Epithelial cell of proximal tubule (primary cell): ENCODE measurements at places on chromosomes 3 and 15.

- DNase-seq: peak; percentile 7
These were observed 171.8 kb upstream of the CDIN1 start for GRCh38 chr15:36407647-36408046.

- DNase-seq: no peak
These were observed 32.4 kb upstream of the MTMR10 start for GRCh38 chr15:31023841-31024240.

- no peak for DNase-seq
These were observed 98.8 kb downstream of the ARPP21 start for GRCh38 chr3:35737934-35738706.

DNA sequence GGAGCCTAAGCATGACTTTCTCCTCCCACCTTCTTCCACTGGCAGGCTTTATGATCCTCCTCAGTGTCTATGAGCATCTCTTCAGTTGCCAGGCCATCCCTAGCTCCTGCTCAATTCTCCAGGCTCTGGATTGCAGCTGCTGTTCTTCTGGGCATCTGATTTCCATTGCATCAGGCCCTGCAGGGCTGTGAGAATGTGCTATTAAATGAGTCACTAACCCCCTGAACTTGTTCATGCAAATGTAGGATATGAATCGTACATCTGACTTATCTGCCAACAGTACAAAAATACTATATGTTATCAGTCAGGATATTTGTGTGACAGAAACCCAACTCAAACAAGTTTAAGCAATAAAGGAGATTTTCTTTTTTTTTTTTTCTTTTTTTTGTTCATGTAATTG lies 11.9 kb downstream of the GPR176 start:
- DNase-seq: no peak

- DNase-seq: no peak
These were observed 350.0 kb upstream of the BCHE start for GRCh38 chr3:166187237-166187636.

- no peak for DNase-seq
These were observed 16.5 kb upstream of the USP50 start for GRCh38 chr15:50562735-50563640.

- peak; percentile 97 for DNase-seq
These were observed 13.3 kb downstream of the ABHD2 start for GRCh38 chr15:89101302-89102193.

DNA sequence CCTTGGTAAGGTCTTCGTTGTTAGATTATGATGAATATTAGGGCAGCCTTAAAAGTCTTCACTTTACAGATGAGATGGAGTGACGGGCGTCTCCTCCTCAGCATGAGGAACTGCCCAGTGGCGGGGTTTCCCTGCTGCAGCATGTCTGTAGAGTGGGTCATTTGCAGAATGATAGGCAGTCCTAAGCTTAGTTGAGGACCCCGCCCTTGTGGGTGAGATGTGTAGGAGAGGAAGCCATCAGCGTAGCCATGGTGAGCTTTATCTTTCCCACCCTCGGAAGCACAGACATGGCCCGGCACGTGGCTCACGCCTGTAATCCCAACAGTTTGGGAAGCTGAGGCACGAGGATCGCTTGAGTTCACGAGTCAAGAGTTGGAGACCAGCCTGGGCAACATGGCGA lies 877 bp downstream of the NIT2 start:
- DNase-seq: no peak

GRCh38 chr3:64578797-64579196 lies 109.0 kb downstream of the ADAMTS9 start:
- no peak for DNase-seq

DNA sequence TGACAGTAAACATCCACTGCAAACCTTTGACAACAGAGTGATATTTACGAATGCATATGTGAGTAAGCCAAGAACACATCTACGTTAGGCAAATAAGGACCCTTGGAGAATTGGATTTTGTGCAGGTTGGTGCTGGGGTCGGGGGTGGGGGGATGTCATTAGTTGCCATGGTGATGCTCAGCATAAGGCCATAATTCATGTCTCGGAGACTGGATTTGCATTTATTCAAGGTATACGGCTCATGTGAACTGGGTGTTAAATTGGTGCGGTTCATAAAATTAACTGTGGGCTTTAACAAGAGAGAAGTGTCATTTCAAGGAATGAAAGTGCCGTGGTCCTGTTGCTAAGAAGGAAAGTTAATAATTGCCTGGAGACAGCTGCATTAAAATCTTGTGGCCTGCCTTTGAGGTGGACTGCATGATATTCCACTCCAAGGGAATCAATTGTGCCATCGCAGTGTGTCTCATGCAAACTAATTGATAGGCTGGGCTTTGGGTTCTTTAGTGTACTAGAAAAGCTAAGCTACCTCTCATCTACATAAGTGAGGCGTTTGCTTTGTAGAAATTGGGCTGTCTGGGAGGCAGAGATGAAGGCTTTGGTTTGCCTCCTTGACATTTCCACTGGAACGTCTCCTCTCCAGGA lies 228.9 kb upstream of the FEZF2 start:
- DNase-seq: no peak

DNA sequence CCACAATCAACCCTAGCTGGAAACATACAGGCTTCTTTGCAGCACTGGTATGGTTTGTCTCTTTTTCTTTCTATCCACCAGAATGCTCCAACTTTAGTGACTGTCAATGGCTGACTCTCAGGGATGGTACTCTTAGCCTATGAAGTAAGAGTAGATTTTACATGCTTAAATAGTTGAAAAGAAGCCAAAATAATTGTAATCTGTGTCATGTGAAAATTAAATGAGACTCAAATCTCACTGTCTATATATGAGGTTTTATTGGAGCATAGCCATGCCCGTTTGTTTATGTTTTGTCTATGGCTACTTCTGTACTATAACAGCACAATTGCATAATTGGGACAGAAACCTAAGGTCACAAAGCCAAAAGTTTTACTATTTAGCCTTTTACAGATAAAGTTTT lies 29.1 kb upstream of the PDZRN3 start:
- no peak for DNase-seq
